NCI-H2171 (cell line): ENCODE measurements at places on chromosomes 6 and 20.

DNA sequence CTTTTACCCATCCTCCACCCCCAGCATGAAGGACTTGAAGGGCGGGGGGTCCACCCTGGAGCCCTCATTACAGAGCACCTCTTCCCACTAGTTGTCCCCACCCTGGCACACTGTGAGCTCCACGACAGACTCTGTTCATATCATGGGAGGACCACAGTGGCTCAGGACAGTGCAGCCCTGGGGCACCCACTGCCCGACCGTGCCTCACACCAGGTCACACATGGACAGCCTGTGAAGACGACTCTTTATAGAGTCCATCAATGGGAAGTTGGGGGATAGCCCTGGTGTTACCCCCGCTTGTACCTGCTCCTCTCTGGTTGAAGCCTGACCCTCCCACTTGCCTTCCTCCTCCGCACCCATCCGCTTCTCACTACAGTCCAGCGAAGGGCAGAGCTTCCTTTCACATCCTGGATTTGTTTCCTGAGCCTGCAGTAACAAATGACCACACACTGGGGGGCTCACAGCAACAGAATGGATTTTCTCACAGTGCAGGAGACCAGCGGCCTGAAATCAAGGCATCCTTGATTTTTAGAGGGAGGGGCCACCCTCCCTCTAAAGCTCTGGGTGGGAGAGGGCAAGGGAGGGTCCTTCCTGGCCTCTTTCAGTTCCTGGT, 15.5 kb downstream of the ZNF831 start:
- no peak for DNase-seq

DNA sequence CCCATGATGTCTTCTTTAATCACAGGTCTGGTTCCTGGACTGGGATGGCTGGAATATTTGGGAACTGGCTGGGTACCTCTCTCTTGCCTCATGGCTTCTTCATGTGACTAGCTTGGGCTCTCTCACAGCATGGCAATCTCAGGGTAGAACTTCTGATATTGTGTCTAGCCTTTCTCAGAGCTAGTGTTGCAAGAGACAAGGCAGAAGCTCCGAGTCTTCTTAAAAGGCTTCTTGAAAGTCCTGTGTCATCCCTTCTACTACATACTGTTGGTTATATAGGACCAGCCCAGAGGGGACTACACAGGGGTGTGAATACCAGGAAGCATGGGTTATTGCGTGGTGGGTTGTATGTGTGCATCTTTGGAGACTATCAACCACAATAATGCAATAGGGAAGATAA, 23.3 kb downstream of the BCAS1 start:
- DNase-seq: no peak

GRCh38 chr6:131372535-131372934, 200.5 kb upstream of the ARG1 start:
- no peak for DNase-seq

DNA sequence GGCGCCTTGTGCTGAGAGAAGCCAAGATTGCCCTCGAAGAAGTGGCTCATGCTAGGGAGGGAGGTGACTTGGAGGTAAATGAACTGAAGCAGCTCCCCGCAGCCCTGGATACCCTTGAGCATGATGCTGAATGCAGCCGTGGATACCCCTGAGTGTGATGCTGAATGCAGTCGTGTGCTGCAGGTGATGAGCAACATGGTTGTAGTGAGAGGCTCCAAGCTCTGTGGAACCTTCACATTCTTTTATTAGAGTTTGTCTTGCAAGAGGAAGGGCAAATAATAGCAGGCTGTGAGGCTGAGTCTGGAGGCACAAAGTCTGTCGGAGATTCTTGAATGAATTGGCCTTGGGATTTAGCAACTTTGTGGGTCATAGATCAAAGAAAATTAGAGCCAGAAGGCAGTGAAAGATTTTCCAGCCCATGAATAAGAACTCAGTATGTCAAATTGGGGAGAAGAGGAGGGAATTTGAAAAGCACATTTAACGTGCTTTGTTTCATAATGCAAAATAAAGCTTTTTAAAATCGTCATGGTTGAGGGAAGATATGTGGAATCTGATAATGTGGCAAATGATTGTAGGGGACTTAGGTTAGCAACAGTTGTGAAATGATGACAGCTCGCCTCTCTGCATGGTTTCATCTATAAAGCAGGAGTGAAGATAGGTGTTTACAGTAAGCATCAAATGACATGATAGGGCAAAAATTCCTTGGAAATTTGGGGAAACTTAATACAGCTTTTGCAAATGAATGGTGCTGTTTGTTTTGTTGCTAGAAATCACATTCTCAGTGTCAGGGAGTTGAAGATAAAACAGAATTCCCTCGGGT, 120.1 kb upstream of the TIAM2 start:
- DNase-seq: no peak

- no peak for DNase-seq
These were observed 245.4 kb downstream of the NRN1 start for GRCh38 chr6:5761370-5761769.

DNA sequence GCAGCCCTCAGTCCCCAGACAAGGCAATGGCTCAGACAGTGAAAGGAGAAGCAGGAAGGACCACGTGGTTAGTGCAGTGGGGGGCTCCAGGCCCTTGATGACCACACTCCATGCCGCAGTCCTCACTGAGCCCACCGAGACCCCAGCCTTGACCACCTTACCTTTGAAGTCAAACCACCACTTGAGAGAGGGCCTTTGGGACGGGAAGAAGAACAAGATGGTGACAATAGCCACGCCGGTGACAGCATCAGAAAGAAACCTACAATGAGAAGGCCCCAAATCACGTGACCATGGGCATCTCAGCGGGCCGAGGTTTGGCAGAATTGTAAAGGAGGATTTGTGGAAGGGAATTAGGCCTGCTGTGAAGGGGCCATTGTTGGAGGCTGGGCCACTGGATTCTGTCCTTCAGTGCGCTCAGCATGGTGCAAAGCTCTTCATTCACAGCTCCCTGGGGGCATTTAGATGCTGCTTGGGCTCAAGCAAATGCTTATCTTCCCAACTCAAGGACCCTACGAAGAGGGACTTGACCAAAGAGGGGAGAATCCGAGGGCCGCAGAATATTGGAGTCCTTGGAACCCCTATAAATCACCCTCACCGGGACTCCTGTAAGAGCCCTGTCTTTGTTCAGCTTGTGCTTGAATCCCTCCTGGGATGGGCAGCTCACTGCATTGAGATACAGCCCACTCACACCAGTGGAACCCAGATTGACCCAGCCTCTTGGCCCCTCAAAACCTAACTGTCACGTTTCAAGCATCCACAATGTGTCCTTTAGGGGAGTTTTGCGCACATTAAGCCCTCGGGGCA, 33.2 kb upstream of the OCSTAMP start:
- DNase-seq: no peak

DNA sequence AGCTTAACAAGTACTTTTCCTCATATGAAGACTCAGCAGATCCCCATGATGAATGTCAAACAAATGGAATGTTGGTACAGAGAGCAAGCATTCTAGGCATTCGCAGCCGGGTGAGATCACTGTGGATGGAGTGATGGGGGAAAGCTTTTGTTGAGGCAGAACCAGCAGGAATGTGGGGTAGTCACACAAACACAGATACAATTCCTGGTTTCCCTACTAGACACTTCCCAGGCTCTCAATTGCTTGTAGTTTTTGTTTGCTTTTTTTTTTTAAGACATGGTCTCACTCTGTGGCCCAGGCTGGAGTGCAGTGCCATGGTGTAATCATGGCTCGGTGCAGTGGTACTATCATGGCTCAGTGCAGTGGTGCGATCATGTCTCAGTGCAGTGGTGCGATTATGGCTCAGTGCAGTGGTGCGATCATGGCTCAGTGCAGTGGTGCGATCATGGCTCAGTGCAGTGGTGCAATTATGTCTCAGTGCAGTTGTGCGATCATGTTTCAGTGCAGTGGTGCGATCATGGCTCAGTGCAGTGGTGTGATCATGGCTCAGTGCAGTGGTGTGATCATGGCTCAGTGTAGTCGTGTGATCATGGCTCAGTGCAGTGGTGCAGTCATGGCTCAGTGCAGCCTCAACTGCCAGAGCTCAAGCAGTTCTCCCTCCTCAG, 15.4 kb upstream of the IER3 start:
- no peak for DNase-seq

GRCh38 chr6:140731741-140732140, 1357.3 kb upstream of the CITED2 start:
- DNase-seq: no peak

- DNase-seq: no peak
These were observed 45.2 kb upstream of the CTAGE9 start for GRCh38 chr6:131756039-131756438.

- no peak for DNase-seq
These were observed 111.5 kb downstream of the SESN1 start for GRCh38 chr6:108983151-108983550.

- peak; percentile 44 for DNase-seq
These were observed 91.0 kb downstream of the TCP11 start for GRCh38 chr6:35049900-35050756.

- DNase-seq: no peak
These were observed 183.5 kb downstream of the DST start for GRCh38 chr6:56459030-56459805.

GRCh38 chr6:138248878-138249277, 30.6 kb upstream of the PBOV1 start:
- DNase-seq: no peak

DNA sequence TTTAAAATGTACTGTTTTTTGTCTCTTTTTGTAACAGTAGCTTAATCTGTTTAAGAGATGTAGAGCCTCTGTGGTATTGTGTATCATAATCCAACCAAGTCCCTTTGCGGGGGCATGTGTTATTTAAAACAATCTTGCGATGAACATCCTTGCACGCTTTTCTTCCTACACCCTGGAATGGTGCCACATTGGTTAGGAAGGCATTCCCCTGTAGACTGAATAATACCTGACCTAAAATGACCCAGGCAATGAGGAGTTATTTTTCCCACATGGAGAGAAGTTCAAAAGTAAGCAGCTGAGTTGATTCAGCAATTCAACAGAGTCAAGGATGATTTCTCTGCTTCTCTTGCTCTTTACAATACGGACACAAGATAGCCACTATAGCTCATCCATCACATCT, 142.0 kb upstream of the PMEPA1 start:
- DNase-seq: no peak
